Sigmoid colon (tissue), 7 donors: ENCODE measurements at places on chromosomes 1 and 21. TPM values are rescaled to one million over a fixed set of nuclear protein-coding genes. Genes with fewer than 3 reads are reported as not detected.

- DNase-seq: no peak
Measured at GRCh38 chr21:39595465-39595864, 17.3 kb upstream of the B3GALT5 start.

DNA sequence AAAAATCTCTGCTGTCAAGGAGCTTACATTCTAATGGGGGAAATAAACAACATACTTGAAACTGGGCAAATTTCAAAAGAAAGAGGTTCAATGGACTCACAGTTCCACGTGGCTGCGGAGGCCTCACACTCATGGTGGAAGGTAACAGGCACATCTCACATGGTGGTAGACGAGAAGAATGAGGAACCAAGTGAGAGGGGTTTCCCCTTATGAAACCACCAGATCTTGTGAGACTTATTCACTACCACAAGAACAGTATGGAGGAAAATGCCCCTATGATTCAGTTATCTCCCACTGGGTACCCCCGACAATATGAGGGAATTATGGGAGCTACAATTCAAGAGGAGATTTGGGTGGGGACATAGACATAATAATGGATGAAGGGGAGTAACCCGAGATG is 226.4 kb downstream of the ZP4 start:
- DNase-seq: no peak

DNA sequence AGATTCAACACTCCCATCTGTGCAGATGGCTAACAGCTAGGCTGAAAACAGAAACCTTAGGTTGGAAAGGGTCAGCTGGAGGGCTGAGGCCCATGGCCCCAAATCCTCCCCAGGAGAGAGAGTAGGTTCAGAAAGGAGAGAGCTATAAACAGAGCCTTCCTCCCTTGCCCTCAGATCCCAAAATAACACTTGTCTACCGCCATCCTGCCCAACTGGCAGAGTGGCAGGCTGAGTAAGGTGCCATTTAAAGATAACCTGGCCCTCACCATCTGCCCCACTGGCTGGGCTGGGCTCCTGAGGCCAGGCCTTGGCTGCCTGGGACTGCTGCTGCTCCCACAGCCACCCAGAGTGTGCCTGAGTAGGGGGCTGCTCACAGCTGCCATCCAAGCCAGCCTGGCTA is 4.3 kb upstream of the SHISA4 start:
- no peak for DNase-seq

- no peak for DNase-seq
Measured at GRCh38 chr21:35020436-35020835, 28.7 kb downstream of the RUNX1 start.

GRCh38 chr21:42593007-42593814 is 60.2 kb upstream of the PDE9A start:
- peak; percentile 87 for DNase-seq

GRCh38 chr21:44681861-44682579 is at the start of gene KRTAP12-1:
Gene KRTAP12-1, minus strand, starts transcription at chr21:44682163. Its CDS starts 40 bp downstream, at chr21:44682123.
- no peak for DNase-seq

DNA sequence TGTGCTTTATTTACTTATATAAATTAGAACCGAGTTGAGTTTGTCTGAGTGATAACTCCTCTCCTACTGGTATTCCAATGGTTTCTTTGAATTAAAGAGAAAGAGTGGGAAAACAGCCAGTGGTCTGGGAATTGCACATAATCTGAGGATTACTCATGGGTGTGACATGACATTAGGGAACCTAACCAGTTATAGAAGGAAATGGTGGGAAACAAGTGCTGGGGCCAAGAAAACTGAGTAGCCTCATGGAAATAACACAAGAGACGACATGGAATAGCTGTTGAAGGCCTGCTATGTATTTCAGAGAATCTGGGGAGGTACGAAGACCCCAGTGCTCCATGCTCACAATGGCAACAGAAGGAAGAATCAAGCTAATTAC is 41.8 kb upstream of the LRRC52 start:
- no peak for DNase-seq

DNA sequence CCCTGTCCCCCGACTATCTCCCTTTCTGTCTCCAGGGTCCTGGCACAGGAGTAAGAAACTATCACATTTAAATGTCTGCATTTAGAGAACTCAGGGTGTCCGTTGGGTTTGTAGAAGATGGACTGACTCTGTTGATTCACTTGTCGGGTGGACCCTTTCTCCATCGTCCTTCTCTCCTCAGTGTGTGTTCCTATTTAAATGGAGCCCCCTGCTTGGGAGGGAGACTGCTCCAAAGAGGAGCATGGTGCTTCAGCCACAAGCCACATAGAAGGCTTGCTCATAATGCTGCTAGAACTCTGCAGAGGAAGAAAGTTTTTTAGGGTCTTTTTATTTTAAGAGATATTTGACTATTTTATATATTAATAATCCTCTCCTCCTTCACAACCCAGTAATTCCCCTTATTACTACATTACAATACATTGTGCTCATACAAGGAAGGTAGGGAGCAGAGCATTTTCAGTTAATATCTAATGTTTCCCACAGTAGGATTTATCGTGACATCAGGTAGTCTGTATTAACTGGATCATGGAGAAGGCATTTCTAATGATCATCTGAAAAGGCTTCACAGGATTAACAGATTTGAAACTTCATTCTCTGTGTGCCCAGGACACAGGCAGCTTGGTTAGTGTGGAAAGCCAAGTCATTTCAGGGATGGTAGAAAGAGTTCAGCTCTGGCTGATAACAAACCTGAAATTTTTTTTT is 13.8 kb downstream of the FGGY start:
- DNase-seq: no peak

DNA sequence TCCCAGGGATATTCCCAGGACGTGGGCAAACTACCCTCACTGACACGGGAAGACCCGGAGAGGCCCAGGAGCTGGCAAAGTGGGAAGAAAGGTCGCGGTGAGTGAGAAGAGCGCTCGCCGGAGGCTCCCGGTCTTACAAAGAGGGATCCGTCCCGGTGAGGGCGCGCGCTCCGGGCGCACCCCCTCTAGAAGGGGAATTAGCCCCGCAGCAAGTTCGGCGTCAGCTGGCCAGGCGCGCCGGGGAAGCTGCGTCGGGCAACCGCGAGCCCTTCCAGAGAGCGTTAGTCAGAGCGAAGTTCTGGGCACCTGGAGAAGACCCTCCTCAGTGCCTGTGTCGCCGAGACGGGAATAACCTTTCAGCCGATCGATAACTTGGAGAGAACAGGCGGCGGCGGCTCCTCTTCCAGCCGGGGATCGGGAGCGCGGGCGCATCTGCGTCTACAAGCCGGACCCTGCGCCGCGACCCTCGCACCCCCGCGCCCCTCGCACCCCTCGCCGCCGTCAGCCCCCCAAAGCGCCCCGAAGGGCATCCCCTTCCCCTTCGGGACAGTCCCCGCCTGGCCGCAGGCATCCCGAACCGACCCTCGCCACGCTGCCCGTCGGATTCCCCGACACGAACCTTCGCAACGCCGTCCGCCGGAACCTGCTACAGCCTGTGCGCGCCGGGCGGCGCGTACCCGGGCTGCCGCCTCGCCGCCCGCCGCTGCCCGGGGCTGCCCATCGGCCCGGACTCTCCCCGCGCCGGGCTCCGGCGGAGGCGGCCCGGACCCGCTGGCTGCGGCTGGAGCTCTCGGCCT is 485 bp downstream of the SIPA1L2 start:
- peak; percentile 72 for DNase-seq

GRCh38 chr1:246404078-246404477 is 103.0 kb downstream of the SMYD3 start:
- DNase-seq: no peak

- peak; percentile 72 for DNase-seq
Measured at GRCh38 chr1:58779801-58780382, 4.0 kb downstream of the JUN start.

DNA sequence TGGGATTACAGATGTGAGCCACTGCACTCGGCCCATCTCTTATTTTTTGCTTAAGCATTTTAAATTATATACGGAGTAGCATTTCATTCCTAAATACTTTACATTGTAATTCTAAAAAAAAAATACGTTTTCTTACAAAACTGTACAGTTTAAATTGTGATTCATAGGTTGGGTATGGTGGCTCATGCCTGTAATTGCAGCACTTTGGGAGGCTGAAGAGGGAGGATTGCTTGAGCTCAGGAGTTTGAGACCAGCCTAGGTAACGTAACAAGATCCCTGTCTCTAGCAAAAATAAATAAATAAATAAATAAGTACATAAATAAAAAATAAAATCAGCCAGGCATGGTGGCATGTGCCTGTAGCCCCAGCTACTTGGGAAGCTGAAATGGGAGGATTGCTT is 24.6 kb downstream of the TBCE start:
- no peak for DNase-seq

- no peak for DNase-seq
Measured at GRCh38 chr21:38948377-38949069, 142.8 kb downstream of the ETS2 start.

Gene KCNN3
- total RNA-seq: 27.7 TPM

Gene HSPB7
- total RNA-seq: 60.5 TPM

Gene S100B
- 126 TPM for total RNA-seq

Gene OLFML3
- 149 TPM for total RNA-seq
